Stimulated activated CD4-positive, alpha-beta T cell treated with anti-CD3 and anti-CD28 coated beads, Interleukin-1b, Interleukin-23, amount 100 ng/mL, for 4 hours (primary cell): ENCODE measurements at places on chromosomes 2 and 18.
A peak's percentile ranks its signal among the peaks of the same experiment; 100 is the strongest.

GRCh38 chr2:111983478-111984212 lies 71.4 kb upstream of the TMEM87B start:
- DNase-seq: no peak

- DNase-seq: no peak
Measured at GRCh38 chr2:85705680-85706039, 11.5 kb downstream of the GNLY start.

GRCh38 chr2:123770996-123771720 lies 253.9 kb upstream of the CNTNAP5 start:
- DNase-seq: no peak

GRCh38 chr2:7180638-7181370 lies 263.6 kb downstream of the RNF144A start:
- DNase-seq: no peak

DNA sequence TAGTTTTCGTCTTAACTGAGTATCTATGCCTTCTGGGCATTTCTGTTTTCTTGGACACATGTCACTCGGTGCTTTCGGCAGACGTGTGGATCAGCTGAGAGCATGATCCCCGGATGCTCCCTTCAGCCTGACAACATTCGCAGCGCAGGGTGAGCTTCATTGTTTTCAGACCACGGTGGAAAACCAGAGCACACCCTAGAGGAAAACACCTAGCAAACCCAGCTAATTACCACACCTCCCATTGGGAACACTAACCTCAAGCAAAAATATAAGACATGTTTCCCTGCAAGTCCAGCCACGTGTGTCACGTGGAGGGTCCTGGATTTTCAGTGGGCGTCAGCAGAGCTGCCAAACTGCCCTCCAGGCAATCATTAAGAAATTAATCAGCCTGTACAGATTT lies 31.0 kb downstream of the ANKRD29 start:
- DNase-seq: no peak

GRCh38 chr18:70261141-70261788 lies 27.6 kb upstream of the SOCS6 start:
- no peak for DNase-seq

DNA sequence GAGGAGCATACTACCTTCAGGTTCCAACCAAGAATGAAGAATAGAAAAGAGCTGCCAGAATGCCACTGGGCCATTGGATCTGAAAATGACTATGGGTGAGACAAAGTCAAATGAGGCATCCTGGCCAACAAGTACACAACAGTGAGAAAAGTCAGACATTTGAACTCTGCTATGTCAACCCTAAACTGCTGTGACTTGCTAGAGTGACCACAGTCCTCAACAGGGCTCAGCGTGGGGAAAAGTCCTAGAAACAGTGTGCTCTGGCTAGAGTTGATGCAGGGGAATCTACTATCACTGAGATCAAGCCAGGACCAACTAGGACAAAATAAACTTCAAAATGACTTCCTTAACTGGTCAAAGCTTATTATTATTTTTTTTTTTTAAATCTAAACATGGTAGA lies 98.2 kb upstream of the FZD5 start:
- DNase-seq: no peak

DNA sequence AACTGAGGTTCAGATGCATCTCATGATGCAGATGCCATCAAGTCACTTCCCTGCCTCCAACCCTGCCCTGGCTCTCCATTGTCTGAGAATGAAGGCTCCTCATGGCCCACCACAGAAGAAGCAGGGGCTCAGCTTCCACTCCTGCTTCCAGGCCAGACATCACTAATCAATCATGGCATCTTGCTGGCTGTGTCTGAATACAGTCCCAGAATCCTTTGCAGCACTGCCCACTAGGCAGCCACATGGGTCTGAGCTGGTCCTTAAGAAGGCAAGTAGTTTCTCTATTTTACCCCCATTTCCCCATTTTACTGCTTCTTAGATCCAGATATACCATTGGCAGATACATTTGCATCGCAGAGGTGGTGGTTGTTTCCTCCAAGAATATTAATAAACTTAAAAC lies 7.3 kb downstream of the ASPRV1 start:
- DNase-seq: no peak

GRCh38 chr2:40343902-40344301 lies 108.0 kb downstream of the SLC8A1 start:
- no peak for DNase-seq

- peak; percentile 37 for DNase-seq
Measured at GRCh38 chr18:63439334-63439733, 17.1 kb upstream of the VPS4B start.

DNA sequence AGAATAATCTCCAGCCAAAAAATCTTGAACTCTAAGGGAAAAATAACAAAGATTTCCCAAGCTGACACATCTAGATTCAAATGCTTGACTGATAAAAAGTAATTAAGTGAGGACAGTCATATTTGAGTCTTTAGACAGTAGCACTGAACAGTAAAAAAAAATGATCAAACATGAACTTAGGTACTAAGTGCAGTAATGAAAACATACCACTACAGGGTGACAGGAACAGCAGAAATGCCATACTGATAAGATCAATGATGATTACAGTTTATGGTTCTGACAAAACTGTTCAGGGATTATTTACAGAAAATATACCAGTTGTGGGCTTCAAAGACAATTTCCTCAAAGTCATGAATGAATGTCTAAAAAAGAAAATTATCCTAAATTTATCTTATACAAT lies 80.3 kb downstream of the OSBPL1A start:
- no peak for DNase-seq

DNA sequence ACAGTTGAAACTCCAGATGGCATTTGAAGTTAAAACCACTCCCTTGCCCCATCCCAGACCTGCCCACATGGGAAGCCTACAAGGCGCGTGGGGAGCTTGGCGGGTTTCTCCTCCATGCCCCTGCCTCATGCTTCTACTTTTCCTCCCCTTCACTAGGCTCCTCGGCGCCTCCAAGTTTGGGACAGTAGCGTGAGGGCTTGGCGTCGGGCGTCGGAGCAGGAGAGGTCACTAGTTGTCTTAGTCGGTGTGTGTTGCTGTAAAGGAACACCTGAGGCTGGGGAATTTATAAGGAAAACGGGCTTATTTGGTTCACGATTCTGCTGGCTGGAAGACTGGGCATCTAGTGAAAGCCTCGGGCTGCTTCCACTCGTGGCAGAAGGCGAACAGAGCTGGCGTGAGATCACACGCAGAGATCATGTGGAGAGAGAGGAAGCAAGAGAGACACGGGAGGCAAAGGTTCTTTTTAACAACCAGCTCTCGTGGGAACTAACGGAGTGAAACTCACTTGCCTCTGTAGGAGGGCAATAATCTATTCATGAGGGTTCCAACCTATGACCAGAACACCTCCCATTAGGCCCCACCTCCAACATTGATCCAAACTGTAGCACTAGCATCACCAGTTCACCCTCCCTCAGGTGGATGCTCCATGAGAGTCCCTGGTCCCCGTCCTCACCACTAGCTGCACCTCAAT lies 25.3 kb downstream of the ITM2C start:
- no peak for DNase-seq

- no peak for DNase-seq
Measured at GRCh38 chr18:34583895-34584294, 126.2 kb upstream of the DTNA start.

DNA sequence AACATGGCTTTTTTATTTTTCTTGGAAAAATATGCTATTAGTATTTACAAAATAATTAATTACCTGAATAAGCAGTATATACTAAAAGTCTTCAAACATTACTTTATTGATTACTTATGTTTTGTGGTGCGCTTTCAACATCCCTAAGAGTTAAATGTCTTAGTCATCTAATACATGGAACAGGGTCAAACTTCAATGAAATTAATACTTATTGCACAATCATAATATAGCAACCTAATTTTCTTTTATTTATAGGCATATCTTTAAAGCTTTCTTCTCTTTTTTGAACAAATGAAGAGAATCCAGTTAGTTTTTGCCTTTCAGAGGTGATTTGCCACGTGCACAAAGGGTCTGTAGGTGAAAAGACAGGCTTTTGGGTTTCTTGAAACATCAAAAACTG lies 6.0 kb downstream of the LRATD1 start:
- no peak for DNase-seq

- no peak for DNase-seq
Measured at GRCh38 chr18:3219631-3220335, at the start of gene MYOM1. Gene MYOM1, minus strand, starts transcription at chr18:3219968. Its CDS starts 4,745 bp downstream, at chr18:3215223.

GRCh38 chr2:195337597-195337996 lies 319.4 kb upstream of the SLC39A10 start:
- no peak for DNase-seq

DNA sequence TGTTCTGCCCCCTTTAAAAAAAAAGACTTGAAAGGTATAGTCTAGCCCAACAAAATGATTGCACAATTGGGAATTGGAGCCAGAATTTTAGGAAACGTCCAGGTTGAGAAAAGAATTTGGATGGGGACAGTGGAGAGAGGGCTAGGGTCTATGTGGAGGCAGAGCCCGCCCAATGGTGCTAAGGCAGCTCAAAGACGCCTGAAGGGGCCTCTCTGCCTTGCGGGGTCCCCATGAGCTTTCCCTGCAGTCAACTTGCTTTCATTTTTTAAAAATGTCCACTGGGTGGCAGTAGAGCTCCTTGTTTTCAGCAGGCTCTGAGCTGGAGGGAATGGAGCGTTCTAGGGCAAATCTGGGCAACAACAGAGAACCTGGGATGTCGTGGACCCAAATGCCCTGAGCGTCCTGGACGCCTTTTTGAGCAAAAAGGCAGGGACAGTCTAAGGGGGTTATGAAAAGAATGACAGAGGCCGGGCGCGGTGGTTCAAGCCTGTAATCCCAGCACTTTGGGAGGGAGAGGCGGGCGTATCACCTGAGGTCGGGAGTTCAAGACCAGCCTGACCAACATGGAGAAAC lies 40.2 kb upstream of the ITM2C start:
- peak; percentile 54 for DNase-seq

DNA sequence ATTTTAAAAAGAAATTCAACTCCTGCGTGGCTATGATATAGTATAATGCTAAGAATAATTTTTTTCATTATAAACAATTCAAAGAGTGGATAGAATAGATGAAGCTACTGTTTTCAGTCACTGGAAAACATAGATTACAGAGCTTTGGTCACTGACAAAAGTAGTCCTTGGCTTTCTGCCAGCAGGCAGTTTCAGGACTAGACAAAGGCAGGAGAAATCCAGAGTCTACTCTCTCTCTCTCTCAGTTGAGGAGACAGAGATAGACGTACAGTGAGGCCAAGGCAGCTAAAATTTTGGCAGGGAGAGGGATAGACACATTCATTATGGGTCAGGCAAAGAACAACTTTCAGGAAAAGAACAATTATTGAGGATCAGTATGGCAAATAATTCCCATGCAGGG lies 491.4 kb upstream of the CRIM1 start:
- no peak for DNase-seq

DNA sequence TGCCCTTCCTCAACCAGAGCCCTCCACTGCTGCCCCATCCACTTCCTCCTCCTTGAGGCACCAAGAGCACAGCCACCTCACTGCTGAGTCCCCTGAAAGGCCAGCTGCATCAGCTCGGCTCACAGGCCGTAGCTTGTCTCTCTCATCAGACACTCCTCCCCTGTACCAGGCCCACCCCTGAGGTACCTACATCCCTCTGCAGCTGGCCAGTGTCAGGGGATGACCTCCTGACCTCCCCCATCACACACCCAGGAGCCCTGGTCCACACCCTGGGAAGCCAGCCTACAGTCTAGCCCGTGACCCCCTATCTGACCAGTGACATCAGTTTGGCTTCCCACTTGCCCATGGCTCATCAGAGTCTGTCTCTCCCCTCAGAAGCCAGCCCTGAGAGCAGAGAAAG lies 205.6 kb downstream of the TNS1 start:
- DNase-seq: no peak

- DNase-seq: peak; percentile 3
Measured at GRCh38 chr18:58819051-58819450, 45.6 kb upstream of the ZNF532 start.

DNA sequence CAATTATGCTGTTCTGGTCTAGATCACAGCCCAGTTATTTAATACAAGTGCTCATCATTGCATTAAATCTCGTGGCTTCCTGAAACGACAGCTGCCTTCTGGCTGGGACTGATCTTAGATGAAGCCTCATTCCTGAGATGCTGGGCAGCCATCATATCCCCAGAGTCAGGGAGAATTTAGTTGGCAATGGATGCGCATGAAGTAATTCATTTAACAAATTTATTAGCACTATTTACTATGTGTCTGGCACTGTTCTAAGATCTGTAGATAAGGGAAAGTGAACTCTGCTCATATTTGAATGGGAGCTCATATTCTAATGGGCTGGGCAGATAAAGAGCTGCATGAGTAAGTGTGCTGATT lies 244.7 kb downstream of the KCNS3 start:
- DNase-seq: no peak

DNA sequence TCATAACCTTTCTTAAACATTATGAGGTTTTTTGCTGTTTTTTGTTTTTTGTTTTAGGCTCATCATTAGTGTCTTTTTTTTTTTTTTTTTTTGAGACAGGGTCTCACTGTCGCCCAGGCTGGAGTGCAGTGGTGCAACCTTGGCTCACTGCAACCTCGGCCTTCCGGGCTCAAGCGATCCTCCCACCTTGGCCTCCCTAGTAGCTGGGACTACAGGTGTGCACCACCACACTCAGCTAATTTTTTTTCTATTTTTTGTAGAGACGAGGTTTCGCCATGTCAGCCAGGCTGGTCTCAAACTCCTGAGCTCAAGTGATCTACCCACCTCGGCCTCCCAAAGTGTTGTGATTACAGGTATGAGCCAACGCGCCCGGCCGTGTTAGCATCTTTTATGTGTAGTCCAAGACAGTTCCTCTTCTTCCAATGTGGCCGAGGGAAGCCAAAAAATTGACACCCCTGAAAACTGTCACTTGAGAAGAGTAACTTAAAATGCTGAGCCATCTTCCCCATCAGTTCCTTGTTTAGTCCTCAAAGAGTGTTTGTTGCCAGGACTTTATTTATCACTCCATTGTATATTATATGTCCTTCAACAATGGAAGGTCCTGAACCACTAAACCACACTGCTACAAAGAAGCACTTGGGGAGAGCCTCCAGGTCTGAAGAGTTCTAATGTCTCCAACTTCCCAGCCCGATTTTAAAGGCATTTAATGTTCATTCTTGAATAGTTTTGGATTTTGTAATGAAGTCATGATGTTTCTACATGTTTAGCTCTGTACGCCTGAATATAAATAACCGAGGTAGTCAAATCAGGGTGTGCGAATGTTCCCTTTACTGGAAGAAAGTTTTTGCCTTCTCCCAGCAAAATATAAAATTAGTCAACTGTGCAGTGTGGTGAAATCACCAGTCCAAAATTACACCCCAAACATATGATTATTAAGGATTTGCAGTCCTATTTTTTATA lies 26.4 kb downstream of the ZNF516 start:
- DNase-seq: no peak

- DNase-seq: no peak
Measured at GRCh38 chr2:46320141-46320567, 22.9 kb downstream of the EPAS1 start.

- DNase-seq: peak; percentile 40
Measured at GRCh38 chr2:106030287-106031268, 163.5 kb downstream of the UXS1 start.

DNA sequence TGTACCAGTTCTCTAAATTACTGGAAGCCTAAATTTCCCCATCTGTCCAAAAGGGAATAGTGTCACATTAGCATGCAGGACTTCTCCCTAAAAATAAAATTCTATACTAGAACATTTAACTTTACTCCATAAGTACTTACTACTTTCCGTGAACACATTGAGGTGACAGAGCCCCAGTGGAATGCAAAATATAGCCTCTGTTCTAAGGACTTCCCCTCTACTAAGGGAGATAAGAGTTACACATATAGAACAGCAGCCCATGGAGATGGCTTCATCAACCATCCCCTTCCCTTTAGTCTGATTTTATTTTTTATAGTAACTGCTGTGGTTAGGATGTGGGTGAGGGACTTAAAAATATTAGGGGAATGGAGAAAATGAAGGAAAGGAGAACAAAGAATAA lies 68.9 kb upstream of the STPG4 start:
- no peak for DNase-seq

- DNase-seq: no peak
Measured at GRCh38 chr2:203786549-203787351, 80.3 kb downstream of the CD28 start.
